Activated CD8-positive, alpha-beta memory T cell treated with anti-CD3 and anti-CD28 coated beads for 1 hour (primary cell): ENCODE measurements at places on chromosomes 7 and 10.

- no peak for DNase-seq
Measured at GRCh38 chr7:120836556-120837115, 21.3 kb downstream of the TSPAN12 start.

GRCh38 chr10:108327706-108328105 lies 1163.2 kb upstream of the SORCS1 start:
- DNase-seq = no peak

DNA sequence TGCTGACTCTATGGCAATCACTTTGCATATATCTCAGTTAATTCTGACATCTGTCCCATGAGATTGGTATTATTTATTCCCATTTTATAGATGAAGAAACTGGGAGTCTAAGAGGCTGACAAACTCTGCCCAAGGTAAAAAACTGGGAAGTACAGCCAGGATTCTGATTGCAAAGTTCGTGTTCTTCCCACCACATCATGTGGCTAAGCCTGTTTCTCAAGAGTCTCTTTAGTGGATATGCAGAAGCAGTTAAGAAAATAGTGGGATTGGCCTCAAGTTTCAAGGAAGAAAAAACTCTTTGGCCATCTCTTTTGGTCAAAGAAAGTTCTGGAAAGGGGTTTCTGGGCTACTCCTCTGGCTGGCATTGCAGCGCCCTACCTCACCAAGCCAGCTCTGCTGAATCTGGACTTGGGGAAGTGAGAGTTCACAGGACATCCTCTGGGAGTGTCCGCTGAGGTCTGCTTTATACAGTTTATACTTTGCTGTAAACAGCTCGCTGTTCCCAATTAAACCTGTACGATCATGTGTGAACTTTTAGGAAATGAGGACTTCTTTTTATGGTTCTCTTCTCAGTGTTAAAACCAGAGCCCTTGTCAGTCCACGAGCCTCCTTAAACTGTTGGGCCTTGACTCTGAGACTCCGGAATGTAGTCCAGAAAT lies 12.2 kb upstream of the BMPR1A start:
- no peak for DNase-seq

- DNase-seq = no peak
Measured at GRCh38 chr7:145909991-145910513, 206.5 kb upstream of the CNTNAP2 start.

- DNase-seq = no peak
Measured at GRCh38 chr10:3836222-3836820, 51.3 kb upstream of the KLF6 start.

DNA sequence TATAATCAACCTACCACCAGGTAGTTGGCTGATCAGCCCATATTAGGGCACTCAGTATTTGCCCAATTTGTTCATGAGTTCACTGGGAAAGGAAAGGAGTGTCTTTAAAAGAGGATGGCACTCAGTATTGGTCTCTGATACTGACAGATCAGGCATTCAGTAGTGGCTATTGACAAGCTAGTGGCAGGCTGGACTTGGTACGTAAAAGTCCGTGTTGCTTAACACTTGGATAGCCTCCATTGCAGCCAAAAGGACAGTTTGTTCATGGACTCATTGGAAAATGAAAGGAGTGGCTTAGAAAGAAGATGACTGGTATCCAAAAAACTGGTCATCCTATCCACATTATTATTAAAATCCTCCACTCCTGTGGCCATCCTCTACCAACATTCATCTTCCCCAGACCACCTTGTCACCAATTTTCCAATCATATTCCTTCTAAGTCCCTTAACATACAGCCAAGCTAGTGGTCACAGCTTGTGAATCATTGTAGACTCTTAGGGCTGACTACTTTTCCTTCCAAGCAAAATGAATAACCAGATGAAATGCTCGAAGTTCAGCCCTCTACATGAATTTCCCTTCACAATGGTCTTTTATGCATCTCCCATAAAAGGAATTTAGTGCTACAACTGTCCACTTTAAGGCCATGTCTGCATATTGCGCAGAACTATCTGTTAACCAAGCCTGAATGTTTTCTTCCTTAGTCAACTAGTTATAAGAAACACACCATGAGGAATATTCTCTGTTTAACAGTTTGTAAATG lies 78.6 kb upstream of the MAGI2 start:
- no peak for DNase-seq

GRCh38 chr7:123692471-123692877 lies 36.8 kb downstream of the LMOD2 start:
- no peak for DNase-seq

DNA sequence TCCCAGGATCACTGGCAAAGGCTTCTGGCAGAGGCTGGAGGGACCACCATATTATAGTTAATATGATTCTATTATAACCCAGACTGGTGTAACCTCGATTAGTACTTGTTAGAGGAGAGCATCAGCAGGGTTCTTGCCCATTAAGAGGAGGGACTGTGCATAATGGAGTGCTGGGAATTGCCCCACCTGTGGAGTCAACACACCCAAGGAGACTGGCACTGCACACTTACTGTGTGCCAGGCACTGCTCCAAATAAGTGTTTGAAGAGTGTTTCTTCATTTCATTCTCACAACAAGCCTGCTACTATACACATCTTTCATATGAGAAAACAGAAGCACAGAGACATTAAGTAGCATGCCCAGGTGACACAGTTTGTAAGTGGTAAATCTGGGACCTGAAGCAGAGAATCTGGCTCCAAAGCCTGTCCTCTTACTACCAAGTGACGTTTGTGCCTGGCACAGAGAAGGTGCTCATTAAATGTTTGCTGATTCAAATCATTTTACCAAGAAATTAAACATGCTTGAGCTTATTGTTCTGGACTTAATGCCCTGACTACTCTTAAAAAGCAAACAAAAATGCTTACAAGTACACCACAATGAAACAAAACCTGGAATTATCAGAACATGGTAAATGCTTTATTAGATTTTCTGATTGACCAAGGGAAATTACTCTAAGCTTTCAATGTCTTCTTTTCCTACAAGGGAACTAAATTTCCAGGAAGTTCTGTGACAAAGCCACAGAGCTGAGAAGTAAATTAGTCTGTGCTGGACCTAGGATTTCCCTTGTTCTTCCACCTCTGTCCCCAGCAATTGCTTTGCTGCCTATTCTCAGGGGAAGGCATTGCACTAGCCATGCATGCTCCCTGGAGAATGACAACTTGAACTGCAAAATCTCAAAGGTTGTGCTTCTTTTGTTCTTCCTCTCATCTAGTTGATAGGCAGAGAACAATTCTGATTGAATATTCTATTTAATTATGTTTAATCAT lies 809 bp downstream of the SLC13A1 start:
- DNase-seq = no peak

GRCh38 chr10:130761032-130761575 lies 550.4 kb downstream of the TCERG1L start:
- DNase-seq = no peak

- DNase-seq = no peak
Measured at GRCh38 chr10:103287992-103288391, 11.1 kb downstream of the INA start.

- no peak for DNase-seq
Measured at GRCh38 chr10:131010965-131011575, 300.5 kb downstream of the TCERG1L start.

- no peak for DNase-seq
Measured at GRCh38 chr7:10802011-10802410, 171.7 kb upstream of the PHF14 start.

DNA sequence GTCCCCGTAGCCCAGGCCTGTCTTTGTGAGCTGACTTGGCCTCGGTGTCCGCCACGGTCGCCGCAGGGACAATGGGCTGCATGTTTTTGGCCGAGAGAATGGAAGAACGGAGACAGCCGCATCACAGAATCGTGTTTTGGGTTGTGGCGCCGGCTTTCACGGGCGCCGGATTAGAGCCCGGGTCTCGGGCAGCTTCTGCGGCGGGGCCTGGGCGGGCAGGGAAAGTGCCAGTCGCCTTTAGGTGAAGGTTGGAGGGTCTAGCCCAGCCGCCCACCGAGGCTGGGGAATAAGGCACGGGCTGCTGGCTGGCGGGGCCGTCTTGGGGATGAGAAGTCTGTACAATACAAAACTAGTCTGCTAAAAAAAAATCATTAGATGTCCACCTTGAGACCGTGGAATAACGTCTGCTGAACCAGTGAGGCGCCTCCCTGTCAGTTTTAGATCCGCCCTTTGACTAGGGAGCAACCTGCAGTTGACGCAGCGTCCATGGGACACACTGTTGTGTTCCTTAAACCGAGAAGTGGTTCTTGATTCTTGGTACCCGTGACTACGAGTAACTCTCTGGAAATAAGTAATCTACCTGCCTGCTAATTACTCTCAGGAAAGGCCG lies 577 bp downstream of the DNAJB9 start:
- peak; percentile 25 for DNase-seq

GRCh38 chr10:3480281-3480989 lies 304.6 kb downstream of the KLF6 start:
- no peak for DNase-seq

GRCh38 chr10:113305871-113306270 lies 247.0 kb upstream of the HABP2 start:
- DNase-seq = no peak

DNA sequence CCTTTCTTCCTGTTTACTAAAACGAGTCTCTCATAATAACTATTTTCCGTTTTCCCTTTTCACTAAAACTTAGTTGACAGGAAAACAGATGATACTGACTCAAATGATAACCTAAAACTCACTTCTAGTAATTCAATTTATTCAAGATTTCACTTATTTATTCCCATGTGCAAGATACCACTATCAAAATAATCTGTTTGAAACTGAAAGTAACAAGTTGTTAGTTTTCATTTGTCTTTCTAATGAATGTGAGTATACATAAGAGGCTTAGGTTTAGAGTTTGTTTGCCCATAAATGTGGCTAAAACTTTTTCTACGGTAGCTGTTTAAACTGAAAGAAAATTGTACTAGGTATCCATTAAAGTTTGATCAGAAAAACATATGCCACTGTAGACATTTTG lies 314.9 kb upstream of the STEAP1 start:
- DNase-seq = no peak

DNA sequence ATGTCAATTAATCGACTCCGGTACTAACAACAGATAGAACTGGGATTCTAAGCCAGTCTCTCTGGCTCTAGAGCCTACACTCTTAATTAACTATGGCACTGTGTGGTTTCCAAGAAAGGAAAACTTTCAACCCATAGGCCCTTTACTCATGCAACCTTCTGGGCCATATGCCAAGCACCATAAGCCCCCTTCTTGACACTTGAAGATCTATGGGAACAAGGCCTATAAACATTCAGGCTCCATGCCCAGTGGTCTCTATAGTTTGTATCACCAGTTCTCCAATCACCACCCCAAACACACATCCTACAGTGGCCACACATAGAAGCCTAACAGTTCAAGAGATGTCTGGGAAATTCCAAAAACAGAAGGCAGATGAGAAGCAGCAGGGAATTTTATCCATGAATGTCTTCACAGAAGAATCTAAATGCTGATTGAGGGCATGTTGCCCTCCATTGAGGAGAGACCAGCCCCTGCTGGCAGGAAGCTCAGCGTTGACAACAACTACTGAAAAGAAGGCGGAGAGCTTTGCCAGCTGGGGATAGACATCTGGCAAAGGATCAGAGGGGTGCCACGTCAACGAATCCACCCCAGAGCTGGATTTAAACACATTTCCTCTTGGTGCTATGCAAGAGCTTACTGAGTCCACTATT lies 64.4 kb downstream of the GRM3 start:
- no peak for DNase-seq

GRCh38 chr7:158728911-158729645 lies 24.5 kb upstream of the NCAPG2 start:
- DNase-seq = no peak

GRCh38 chr10:132593900-132594876 lies 56.6 kb downstream of the INPP5A start:
- DNase-seq = no peak

- no peak for DNase-seq
Measured at GRCh38 chr10:100636848-100637553, 101.3 kb downstream of the HIF1AN start.

GRCh38 chr7:21616091-21616490 lies 73.3 kb downstream of the DNAH11 start:
- no peak for DNase-seq

GRCh38 chr7:24334012-24334411 lies 50.0 kb downstream of the NPY start:
- DNase-seq = no peak

DNA sequence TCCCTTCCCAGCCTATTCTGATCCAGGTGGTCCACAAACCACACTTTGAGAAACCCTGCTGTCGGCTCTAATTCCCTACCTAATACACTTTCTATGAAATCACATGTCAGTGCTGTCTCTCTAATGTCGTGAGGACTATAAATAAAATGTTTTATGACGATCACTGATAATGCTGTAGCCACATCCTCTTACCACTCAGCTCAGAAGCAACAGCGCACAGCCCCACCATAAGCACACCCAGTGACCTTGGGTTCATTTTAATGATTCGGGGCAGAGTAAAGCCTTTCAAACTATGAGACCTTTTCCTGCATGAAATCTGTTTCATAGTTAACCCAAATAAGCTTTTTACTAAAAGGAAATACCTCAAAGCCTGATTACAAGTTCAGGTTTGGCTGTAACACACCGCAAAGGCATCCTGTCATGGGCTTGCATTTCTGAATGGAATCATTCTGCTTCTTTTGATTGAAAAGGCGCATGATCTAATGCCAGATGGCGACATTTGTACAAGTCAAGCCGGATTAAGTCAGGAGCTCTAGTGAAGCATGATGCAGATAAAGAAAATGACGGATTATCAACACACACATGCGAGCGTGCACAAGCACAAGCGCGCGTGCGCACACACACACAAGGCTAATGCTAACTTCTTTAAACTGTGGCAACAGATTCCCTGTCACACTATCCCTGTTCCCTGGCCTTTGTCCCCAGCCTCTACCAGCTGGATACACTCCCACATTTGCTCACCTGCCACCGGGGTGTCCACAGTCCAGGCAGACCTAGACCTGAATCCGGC lies 180.5 kb upstream of the PDE1C start:
- no peak for DNase-seq

- no peak for DNase-seq
Measured at GRCh38 chr7:95917634-95918033, 145.3 kb downstream of the DYNC1I1 start.

DNA sequence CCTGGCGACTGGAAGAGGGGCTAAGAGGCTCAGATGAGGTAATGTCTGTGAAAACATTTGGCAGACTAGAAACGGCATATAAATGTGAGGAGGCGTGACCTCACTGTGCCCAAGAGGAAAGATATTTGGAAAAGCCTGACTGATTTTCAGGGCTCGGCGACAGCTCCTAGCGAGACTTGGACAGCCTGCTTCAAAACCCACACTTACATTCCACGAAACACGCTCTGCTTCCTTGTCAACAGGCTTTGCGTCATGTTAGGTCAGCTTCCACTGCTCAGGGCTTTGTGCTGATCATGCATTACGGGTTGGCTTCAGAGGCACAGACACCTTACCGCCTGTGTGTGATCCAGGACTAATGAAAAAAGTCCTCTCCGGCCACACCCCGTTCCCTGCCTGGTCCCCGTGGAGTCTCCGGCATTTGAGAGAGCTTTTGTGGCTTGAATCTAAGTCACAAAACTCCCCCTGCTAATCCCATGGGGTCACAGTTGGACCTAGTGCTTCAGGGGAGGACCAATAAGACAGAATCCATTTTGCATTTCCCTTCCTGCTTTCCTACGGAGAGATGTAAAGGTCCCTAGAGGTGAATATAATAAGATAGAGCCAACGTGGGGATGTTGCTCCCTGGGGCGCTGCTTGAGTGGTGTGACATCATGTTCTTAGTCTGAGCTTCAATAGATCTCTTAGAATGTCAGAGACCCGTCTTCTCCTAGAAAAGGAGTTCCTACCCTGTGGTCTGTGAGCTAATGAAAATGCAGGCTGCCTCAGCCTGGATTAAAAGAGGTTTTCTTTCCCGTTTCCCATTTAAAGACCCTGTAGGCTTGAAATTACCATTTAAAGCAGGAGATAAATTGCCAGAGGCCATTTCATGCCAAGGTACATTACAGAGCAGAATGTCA lies 25.5 kb downstream of the FGFBP3 start:
- no peak for DNase-seq
